Epithelial cell of umbilical artery (primary cell): ENCODE measurements at places on chromosomes 7 and 10. TPM values are rescaled to one million over a fixed set of nuclear protein-coding genes. Genes with fewer than 3 reads are reported as not detected.

Gene PHKG1
- total RNA-seq = not detected in 2 replicates

Gene LGI1
- total RNA-seq = not detected in 2 replicates

Gene JCAD
- total RNA-seq = 37.4 and 40.4 TPM in 2 replicates

Gene MASTL
- total RNA-seq = 14.0 and 22.3 TPM in 2 replicates

Gene COPG2
- total RNA-seq = 17.9 and 23.9 TPM in 2 replicates

Gene GARS1
- 89.5 and 139 TPM in 2 replicates for total RNA-seq

Gene PTN
- total RNA-seq = 0.32 and 0.91 TPM in 2 replicates

Gene TMEM196
- not detected in 2 replicates for total RNA-seq
